ENCODE measurements at places on chromosomes 3 and 15.

DNA sequence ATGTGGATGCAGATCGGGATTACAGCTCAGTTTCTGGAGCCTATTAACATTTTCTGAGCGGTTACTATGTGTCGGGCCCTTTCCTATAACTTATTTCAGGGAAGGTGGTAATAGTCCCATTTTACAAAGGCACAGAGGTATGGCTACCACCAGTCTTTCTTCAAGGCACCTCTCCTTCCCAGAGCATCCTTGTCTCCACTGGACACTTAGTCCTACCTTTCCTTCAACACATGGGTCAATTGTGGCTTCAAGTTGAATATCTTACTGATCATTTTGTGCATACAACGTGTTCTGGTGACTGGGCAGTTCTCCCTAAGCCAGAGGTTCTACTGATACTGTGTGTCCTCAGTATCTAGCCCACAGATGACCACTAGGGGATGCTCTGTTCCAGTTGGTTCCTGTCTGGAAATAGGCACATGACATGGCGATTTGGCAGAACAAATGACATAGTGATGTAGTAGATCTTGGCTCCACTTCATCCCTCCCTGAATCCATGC lies 60.7 kb upstream of the CMTM8 start:
- DNase-seq: no peak

- no peak for DNase-seq
Measured at GRCh38 chr15:66734961-66735908, 33.2 kb downstream of the SMAD6 start.

GRCh38 chr3:50656417-50657195 lies 18.1 kb upstream of the DOCK3 start:
- no peak for DNase-seq

DNA sequence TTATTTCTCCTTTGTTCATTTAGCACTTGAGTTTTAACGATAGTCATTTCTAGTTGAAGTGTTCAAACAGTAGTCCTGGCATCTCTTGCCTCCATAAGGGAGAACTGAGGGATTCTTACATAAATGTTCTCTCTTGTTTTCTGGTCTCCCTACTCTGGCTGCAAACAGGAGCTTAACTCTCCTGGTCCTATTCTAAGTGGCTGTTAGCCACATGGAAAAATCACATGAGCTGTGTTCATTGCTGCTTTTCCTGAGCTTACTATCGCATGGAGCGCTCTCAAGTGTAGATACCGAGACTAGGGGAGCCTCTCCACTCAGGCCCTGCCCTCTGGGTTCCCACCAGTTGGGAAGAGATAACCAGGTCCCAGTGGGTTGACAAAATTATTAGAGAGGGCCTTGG lies 403.1 kb upstream of the TPM1 start:
- no peak for DNase-seq

DNA sequence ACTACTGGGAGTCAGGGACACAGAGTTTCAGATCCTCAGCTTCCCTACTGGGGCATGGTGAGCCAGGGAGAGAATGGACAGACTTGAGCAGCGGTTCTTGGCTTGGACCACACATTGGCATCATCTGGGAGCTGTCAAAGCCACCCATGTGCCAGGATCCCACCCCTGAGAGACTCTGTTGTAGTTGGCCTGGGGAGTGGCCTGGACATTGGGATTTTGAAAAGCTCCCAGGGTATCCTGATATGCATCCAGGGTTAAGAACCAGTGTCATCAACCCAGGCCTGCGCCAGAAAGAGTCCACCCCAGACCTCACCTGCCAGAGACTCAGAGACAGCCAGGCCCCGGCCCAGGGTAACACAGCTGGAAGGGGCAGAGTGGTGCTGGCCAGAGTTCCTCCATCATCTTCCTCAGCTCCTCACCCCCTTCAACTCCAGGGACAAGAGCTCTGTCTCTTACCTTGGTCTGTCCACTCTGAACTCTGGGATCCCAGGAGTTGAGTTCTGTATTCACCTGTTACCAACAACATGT lies 33.0 kb upstream of the CHRNB4 start:
- DNase-seq: no peak

GRCh38 chr15:87713475-87713879 lies 543.1 kb downstream of the NTRK3 start:
- no peak for DNase-seq
